ENCODE measurements at places on chromosomes 6 and 20.

- no peak for DNase-seq
Observed at GRCh38 chr6:91082311-91082832, 495.5 kb upstream of the MAP3K7 start.

GRCh38 chr20:40393197-40394079 is 295.6 kb downstream of the MAFB start:
- no peak for DNase-seq

DNA sequence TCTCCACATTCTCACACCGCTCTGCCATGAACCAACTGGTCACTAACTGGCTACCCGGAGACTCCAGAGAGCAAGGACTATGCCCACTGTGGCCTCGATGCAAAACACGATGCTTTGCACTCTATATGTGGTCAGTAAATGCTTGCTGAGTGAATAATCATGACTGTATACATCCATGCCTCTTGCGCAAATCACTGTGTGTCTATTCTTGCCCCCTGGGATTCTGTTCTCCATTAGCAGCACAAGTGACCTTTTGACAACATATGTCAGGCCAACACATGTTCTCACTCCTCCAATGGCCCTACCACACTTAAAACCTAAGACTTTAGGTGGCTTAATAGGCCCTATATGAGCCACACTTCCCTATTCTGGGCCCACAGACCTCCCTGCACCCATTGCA is 16.9 kb downstream of the KIF16B start:
- no peak for DNase-seq

DNA sequence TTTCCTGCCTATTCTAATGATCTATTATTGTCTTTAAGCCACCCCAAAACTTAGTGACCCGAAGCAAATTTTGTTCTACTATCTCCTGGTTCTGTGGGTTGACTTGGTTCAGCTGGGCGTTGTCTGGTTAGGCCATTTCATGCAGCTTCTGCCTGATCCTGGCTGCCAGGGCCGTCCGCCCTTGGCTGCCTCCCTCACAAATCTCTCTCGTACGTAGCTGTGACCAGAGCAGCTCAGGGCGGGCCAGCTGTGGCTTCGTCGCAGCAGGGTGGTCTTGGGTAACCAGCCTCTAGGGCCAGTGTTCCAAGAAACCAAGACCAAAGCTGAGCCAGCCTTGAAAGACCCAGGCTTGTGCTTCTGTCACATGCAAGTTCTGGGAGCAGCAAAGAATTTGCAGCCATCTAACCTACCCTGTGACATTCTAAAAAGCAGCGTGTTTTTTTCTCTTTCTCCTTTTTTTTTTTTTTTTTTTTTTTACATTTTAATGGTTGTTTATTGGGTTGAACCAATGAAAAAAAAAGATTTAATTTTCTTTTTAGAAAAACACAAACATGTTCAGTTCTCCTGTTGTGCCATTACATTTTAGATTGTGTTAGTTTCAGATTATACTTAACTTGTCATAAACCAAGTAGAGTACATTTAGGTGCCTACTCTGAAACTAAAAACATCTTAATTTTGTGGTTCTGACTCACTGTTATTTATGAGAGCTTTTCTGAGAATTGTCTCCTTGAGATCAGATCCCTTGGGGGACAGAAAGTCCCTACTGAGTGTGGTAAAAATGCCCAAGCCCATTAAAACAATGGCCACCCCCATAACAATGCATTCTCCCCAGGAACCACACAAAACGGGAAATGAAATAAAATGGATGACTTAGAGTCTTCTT is 83.9 kb downstream of the ZDHHC14 start:
- DNase-seq: no peak

- DNase-seq: peak; percentile 96
Observed at GRCh38 chr6:138227316-138227781, 9.1 kb upstream of the PBOV1 start.

DNA sequence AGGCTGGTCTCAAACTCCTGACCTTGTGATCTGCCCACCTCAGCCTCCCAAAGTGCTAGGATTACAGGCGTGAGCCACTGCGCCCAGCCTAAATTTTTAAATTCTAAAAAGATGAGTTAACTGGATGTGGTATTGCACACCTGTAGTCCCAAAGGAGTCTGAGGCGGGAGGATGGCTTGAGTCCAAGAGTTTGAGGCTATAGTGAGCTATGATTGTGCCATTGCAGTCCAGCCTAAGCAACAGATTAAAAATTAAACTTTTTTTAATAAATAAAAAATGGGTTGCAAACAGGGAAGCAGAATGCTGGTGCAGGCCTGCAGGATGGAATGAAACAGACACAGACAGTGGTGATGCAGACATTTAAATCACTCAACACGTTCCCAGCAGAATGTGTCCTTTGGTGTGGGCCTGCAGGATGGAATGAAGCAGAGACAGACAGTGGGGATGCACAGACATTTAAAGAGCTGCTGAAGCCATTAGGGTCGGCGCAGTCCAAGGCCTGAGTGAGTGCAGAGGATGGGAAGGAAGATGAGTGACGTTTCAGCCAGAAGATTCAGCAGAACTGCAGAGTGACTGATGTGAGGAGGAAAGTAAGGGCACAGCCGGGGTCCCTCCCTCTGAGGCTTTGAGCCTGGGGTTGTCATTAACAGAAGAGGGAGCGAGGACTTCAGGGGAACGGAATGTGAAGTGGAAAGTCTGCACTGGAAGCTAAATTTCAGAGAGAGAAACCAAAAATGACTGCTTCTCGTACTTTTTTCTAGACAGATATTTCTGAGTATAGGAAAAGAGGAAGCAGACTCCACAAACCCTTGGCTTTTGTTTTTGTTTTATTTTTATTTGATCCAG is 117.5 kb downstream of the RIN2 start:
- no peak for DNase-seq

DNA sequence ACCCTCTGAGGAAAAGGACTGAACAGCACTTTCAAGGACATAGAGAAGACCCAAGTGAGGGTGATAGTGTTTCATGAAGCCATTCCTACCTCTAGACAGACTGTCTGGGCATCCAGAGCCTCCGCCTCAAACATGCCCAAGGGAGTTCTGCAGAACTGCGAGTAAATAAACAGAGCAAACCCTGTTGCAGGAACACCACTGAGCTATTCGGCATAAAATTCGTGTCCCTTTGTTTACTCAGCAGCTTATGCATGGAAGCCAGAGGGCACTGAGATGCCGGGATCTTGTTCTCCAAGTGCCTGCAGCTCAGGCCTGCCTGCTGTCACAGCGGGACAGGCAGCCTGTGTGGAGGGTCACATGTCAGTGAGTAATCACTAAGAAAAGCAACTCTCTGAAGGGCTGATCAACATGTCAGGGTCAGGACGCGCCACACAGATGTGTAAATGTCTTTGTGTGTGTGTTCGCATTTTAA is 164.9 kb upstream of the HEY2 start:
- peak; percentile 85 for DNase-seq

GRCh38 chr20:48734104-48734749 is 93.6 kb downstream of the PREX1 start:
- DNase-seq: no peak

- DNase-seq: no peak
Observed at GRCh38 chr6:71333697-71334096, 45.1 kb downstream of the OGFRL1 start.

GRCh38 chr6:160051390-160051789 is 70.2 kb upstream of the SLC22A1 start:
- DNase-seq: no peak

DNA sequence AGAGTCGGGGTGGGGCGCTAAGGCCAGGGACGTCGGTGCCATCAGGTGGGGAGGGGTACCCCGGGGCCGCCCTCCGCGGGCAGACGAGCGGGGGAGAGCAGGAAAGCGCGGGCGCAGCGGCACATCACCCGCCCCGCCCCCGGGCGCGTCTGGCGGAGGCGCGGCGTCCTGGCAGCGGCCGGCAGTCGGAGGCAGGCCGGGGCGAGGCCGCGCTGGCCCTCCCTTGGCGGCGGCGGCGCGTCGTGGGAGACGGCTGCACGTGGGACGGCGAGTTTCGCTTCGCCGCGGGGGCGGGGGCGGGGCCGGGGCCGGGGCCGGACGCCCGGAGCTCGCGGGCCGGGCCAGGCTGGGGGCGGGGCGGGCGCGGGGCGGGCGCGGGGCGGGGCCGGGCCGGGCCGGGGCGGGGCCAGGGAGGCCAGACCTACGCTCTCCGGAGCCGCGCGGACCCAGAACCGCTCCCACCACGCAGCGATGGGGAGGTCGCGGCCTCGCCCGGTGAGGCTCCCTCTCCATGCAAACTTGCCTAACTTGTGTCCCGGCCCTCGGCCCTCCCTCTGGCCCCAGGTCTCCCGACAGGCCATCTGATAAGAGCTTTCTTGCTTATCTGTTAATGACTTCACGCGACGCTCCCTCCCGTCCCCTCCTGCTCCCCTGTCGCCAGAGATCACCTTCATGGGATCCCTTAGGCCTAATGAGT is 12.5 kb downstream of the ITPR3 start:
- DNase-seq: peak; percentile 89

GRCh38 chr6:25793970-25794369 is 37.9 kb downstream of the SLC17A1 start:
- DNase-seq: no peak

DNA sequence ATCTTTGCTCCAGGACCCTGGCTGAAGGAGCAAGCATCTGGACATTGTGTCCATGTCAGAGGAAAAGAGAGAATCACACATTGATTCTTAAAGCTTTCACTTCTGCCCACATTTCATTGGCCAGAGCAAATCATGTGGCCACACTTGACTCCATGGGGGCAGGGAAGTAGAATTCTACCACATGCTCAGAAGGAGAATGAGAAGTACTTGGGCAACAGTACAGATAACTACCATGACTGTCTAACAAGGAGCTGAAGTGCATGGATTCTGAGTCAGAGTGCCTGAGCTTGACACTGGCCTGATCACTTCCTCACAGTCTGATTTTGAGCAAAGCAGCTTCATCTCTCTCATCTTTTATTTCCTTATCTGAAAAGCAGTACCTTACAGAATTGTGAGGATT is 38.6 kb downstream of the GHRH start:
- DNase-seq: peak; percentile 40

DNA sequence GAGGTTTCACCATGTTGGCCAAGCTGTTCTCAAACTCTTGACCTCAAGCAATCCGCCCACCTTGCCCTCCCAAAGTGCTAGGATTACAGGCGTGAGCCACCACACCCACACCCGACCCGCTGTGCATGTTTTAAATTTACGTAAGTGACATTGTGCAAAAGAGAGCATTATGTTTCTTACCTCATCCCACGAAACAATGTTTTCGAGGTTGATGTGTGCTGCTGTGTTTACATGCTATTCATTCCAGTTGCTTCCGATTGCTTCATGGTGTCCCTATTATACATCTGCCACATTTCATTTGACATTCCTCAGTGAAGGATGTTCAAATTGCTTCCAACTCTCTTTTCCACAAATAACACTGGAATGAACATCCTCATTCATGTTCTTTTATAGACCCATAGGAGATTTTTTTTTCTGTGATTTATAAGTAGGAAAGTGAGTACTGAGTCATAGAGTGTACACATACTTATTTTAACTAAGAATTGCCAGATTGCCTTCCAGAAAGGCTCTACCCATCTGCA is 403.9 kb upstream of the JARID2 start:
- DNase-seq: no peak

DNA sequence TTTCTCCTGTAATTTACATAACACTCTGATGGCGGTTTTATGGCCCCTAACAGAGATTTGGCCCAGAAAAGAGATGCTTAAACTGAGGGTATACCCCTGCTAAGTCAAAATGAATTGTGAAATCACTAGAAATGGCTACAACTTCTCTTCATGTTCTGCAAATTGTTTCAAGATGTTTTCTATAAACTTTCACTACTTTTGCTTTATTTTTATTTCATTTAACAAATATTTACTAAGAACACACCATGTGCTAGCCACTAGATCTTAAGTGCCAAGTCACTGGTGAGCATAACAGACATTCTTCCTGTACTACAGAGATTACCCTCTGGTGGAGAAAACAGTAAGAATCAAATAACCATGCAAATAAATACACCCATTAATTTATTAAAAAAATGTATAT is 87.6 kb downstream of the KCNQ5 start:
- no peak for DNase-seq

DNA sequence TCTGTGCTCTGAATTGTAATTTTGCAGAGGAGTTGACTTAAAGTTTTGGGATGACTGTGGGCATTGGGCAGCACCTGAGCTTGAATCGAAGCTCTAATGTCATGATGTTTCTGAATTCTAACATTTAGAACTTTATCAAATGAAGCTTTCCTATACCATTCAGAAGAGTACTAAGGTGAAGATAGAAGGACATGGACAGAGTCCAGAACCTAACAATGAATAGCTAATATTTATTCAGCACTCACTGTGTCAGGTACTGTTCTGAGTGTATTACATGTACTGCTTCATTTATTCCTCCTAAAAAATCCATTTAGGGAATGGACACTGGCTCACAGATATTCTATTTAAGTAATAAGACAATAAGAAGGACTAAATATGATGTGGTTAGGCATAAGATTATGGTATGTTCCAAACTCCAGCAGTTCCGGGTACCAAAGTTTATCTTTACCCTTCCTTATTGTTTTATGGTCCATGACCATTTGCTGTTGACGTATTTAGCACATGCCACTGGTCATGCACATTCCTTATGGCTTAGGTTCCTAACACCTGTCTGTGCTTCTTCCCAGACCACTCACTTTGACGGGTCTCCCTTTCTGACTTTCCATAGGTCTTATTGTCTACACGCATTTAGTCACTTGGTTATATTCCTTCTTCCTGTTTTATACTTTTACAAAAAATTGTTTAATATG is 20.3 kb downstream of the BCKDHB start:
- peak; percentile 42 for DNase-seq

GRCh38 chr6:56552187-56553130 is 90.2 kb downstream of the DST start:
- no peak for DNase-seq

- DNase-seq: peak; percentile 38
Observed at GRCh38 chr6:16409531-16410441, 171.4 kb downstream of the GMPR start.

DNA sequence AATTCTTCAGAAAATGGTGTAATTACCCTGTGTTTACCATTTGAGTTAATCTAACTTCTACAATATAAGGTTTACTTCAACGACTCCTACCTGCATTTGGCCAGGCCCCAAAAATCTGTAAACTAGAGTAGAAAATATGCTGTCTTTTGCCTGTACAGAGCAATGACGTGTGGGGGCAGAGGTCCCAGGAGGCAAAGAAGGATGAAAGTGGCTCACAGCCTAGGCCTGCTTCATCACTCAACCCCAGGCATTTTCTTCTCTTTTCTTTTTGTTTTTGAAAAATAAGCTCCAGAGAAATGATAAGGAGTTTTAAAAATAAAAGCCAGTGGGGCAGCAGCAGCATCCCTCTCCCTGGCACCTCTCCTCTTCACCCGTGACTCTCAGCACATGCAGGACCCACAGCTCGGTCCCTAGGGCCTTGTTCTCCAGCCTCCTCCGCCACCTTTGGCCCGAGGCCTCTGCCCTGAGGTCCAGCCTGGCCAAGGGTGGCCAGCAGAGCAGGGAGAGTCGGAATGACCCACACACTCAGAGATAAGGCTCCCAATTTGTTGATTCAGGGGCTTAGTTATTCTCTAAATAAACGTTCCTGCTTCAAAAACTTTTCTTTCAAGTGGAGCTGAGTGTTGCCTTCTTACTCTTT is 310.3 kb upstream of the RNF24 start:
- no peak for DNase-seq

GRCh38 chr6:137357263-137357947 is 136.8 kb downstream of the OLIG3 start:
- no peak for DNase-seq

- DNase-seq: no peak
Observed at GRCh38 chr6:12189661-12190060, 100.5 kb upstream of the EDN1 start.

GRCh38 chr20:32470025-32470861 is 112.1 kb downstream of the ASXL1 start:
- peak; percentile 62 for DNase-seq
